Diencephalon (tissue), 1 donor: ENCODE measurements at places on chromosomes 4 and X. TPM values are rescaled to one million over a fixed set of nuclear protein-coding genes. Genes with fewer than 3 reads are reported as not detected.

The REPS2 gene
- 26.3 TPM for total RNA-seq

The KCND1 gene
- 4.2 TPM for total RNA-seq

The CCDC110 gene
- total RNA-seq, result 5.5 TPM

The GLRA2 gene
- 52.4 TPM for total RNA-seq

The SAGE1 gene
- not detected for total RNA-seq

The TENM3 gene
- total RNA-seq, result 113 TPM

The SMAD1 gene
- 37.6 TPM for total RNA-seq

The CENPVL3 gene
- total RNA-seq, result 10.4 TPM

The SYAP1 gene
- 30.2 TPM for total RNA-seq

The ASIC5 gene
- not detected for total RNA-seq

The CITED1 gene
- 9.7 TPM for total RNA-seq

The UGT2A1 gene
- not detected for total RNA-seq

The SORBS2 gene
- total RNA-seq, result 62.7 TPM

The EMCN gene
- 3.7 TPM for total RNA-seq

The POF1B gene
- total RNA-seq, result 0.23 TPM

The UGT2B11 gene
- total RNA-seq, result not detected

The DGAT2L6 gene
- not detected for total RNA-seq

The MAGEB1 gene
- not detected for total RNA-seq

The PPP1R2C gene
- total RNA-seq, result not detected

The CLCN4 gene
- 76.6 TPM for total RNA-seq

The PHOX2B gene
- not detected for total RNA-seq

The ASMT gene
- not detected for total RNA-seq

The LRP2BP gene
- total RNA-seq, result 9.0 TPM

The CXCL8 gene
- total RNA-seq, result 0.23 TPM

The SPANXA2 gene
- total RNA-seq, result not detected

The C4orf50 gene
- total RNA-seq, result 19.4 TPM

The CRMP1 gene
- total RNA-seq, result 489 TPM

The UGT2B17 gene
- not detected for total RNA-seq

The ENPP6 gene
- 1.8 TPM for total RNA-seq

The MAGEA11 gene
- total RNA-seq, result not detected

The WNK3 gene
- 62.3 TPM for total RNA-seq

The NSDHL gene
- 36.2 TPM for total RNA-seq

The TBX22 gene
- 0.23 TPM for total RNA-seq

The GAB3 gene
- 1.4 TPM for total RNA-seq

The FGFR3 gene
- total RNA-seq, result 38.8 TPM

The NLGN4X gene
- 71.3 TPM for total RNA-seq

The SHROOM3 gene
- 10.6 TPM for total RNA-seq

The TMEM255A gene
- total RNA-seq, result 5.5 TPM

The DMD gene
- total RNA-seq, result 90.2 TPM

The SMIM43 gene
- total RNA-seq, result 8.5 TPM

The RNF150 gene
- total RNA-seq, result 31.6 TPM

The RBMXL3 gene
- total RNA-seq, result not detected
